ENCODE measurements at places on chromosomes 5 and 9. TPM values are rescaled to one million over a fixed set of nuclear protein-coding genes. Genes with fewer than 3 reads are reported as not detected.

SLC34A3 gene
- not detected for total RNA-seq

CRB2 gene
- not detected for total RNA-seq

GLDC gene
- total RNA-seq, result 4.2 TPM

GABRP gene
- total RNA-seq, result not detected

SAP30L gene
- 19.4 TPM for total RNA-seq

ZNF366 gene
- under 0.01 TPM for total RNA-seq

FOXI1 gene
- total RNA-seq, result not detected

FBP2 gene
- total RNA-seq, result not detected

ITGA1 gene
- 10.2 TPM for total RNA-seq

ARL14EPL gene
- total RNA-seq, result not detected

PTGDS gene
- total RNA-seq, result 33.0 TPM

PHYHD1 gene
- 6.1 TPM for total RNA-seq

PAPPA gene
- total RNA-seq, result 62.5 TPM

TAF1L gene
- total RNA-seq, result not detected

PCDHB1 gene
- total RNA-seq, result not detected

FSD1L gene
- 1.8 TPM for total RNA-seq

LIFR gene
- 18.2 TPM for total RNA-seq

ANKRD18A gene
- not detected for total RNA-seq

DIRAS2 gene
- not detected for total RNA-seq

PALM2AKAP2 gene
- 18.8 TPM for total RNA-seq

LCN10 gene
- not detected for total RNA-seq

IL4 gene
- total RNA-seq, result not detected

IFNA2 gene
- not detected for total RNA-seq

CD14 gene
- total RNA-seq, result 107 TPM

MOB3B gene
- total RNA-seq, result 0.15 TPM

CYSRT1 gene
- total RNA-seq, result 0.12 TPM

SURF6 gene
- total RNA-seq, result 11.0 TPM

IPO11 gene
- total RNA-seq, result 26.3 TPM

PROB1 gene
- total RNA-seq, result 0.38 TPM

PPP6C gene
- total RNA-seq, result 9.5 TPM

ANKRD31 gene
- 0.08 TPM for total RNA-seq

OR1J2 gene
- 0.30 TPM for total RNA-seq

HAVCR1 gene
- total RNA-seq, result not detected

AFAP1L1 gene
- 5.6 TPM for total RNA-seq

TLR4 gene
- 83.6 TPM for total RNA-seq
